Motor neuron (in vitro differentiated cells): ENCODE measurements at places on chromosomes 16 and 17.

- no peak for ATAC-seq
Measured at GRCh38 chr17:45836047-45837044, 8.3 kb upstream of the SPPL2C start.

DNA sequence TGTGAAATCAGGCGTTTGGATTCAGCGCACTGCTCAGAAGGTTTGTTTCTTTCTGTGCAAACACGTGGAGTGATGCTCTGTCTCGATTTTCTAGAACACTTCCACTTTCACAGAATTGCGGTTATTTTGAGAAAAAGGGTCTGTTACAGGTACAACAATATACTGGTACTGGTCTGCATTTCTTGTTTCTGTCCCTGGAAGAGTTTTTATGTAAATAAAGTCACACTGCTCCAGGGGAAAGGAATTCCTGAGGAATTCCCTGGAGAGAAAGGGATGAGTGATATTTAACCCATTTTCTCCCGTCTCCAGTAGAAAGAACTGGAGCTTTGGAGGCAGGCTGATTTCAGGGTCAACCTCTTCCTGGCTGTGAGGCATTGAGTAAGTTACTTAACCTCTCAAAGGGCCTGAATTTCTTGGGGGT is 16.2 kb upstream of the RMI2 start:
- ATAC-seq: peak; percentile 34

- ATAC-seq: no peak
Measured at GRCh38 chr17:62652251-62653001, 25.0 kb downstream of the MRC2 start.

DNA sequence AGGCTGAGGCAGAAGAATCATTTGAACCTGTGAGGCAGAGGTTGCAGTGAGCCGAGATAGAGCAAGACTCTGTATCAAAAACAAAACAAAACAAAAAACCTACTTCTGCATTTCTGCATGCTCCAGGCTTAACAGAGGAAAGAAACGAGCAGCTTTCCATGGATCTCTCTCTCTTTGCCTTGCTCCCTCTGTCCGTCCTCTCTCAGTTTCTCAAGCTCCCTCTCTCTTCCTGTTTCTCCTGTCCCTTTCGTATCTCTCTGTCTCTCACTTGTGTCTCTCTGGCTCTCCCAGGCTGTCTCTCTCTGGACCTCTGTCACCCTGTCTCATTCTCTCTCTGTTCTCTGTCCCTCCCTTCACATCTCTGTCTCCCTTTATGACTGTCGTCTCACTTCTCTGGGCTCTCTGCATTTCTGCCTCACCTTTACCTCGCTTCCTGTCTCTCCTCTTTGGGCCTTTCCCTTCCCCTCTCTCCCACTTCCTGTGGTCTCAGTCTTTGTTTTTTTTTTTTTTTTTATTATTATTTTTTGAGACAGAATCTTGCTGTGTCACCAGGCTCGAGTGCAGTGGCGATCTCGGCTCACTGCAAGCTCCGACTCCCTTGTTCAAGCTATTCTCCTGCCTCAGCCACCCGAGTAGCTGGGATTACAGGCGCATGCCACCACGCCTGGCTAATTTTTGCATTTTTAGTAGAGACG is 4.1 kb upstream of the PITPNA start:
- no peak for ATAC-seq

- ATAC-seq: no peak
Measured at GRCh38 chr17:45867702-45868101, 23.0 kb downstream of the SPPL2C start.

- no peak for ATAC-seq
Measured at GRCh38 chr16:2810651-2811050, 6.4 kb upstream of the PRSS21 start.

DNA sequence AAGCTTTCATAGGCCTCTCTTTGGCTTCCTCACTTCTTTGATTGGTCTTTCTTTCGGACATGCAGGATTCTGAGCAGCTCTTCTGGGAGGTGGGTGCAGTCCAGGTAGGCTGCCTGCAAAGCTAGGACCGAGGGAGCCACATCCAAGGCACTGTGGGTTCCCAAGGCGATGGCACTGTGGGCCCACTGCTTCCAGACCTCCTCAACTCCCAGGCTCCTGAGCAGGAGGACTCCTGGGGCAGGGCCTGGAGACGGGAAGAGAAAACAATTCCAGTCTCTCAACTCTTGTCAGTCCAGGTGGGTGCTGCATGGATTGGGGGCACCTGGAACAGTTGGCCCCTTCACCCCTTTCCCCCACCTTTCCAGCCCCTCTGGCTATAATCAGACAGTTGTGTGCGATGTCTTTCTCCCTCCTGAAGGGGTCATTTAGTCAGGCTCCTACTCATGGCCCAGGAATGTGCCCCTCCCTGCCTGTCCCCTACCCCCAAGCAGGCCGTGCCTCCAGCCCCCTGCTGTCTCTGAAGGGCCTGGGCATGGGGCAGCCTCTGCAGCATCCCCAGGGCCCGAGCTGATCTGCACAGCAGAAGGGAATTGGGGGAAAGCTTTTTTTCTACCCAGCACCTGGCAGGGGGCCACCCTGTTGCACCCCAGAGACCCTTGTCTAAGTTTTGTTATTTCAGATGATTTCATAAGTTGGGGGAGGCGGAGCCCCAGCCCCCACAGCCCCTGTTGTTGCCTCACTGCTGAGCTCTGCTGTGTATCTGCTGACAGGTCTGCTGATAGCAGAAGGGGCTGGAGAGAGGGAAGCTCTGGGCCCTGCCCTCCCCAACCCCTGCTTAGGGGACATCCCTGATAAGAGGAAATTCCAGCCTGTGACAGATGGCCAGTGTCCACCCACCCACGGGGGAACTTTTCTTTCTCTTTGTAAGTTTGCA is 330.3 kb downstream of the SEC14L1 start:
- ATAC-seq: peak; percentile 17

GRCh38 chr17:73017658-73018057 is 74.8 kb downstream of the SLC39A11 start:
- ATAC-seq: peak; percentile 95

DNA sequence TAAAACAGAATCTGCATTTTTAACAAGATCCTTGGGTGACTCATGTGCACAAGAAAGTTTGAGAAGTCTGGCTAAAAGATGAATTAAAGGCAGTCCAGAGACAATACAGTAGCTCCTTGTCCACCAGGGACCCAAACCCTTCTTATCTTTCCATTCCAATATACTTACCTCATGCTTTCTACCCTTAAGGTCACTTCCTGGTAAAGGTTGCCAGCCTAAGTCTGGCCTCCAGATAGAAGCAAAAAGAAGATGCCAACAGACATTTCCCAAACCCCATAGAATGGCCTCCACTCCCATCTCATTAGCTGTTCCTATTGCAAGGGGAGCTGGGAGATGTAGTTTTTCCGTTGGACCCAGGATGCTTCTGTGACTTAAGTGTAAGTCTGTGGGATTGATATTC is 101.4 kb upstream of the XYLT1 start:
- ATAC-seq: no peak

GRCh38 chr16:85850344-85850880 is 48.5 kb upstream of the IRF8 start:
- ATAC-seq: no peak

- peak; percentile 71 for ATAC-seq
Measured at GRCh38 chr16:67917140-67917851, 14.4 kb downstream of the CTRL start.

DNA sequence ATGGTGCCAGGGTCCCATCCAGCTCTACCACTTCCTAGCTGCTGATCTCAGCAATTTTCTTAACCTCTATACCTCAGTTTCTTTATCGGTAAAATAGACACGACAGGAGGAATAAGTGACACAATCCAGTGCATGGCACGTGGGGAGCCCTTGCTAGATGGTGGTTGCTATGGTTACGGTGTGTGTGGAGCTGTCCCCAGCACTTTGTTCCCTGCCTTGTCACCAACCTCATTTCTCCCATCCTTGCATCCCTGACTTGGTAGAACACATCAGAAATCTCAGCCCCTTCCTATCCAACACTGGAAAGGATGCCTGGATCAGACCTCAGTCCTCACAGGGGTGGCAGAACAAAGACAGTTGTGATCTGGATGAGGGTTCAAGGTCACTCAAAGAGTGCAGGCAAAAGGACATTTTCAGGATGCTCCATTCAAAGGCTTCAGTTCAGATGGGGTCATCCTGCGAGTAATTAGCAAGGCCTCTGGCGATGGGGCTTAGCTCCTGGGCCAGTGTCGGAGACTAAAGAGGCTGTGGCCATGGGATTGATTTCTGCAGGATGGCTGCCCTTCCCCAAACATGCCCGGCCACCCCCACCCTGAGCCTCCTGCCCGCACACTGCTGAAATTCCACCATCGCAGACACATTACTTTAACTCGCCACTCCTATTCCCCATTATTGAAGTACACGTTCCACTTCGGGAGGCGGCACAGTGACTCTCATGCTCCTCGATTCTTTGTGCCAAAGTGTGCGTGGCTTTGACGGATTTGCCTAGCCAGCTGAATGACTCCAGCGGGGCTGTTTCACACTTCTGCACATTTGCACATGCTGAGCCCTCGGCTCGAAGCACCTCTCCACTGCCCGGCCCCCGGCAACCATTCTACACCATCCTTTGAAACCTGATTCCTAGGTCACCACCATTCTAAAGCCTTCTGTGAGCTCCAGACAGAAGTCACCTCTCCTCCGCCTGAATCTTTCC is 40.3 kb downstream of the WNT3 start:
- peak; percentile 84 for ATAC-seq

DNA sequence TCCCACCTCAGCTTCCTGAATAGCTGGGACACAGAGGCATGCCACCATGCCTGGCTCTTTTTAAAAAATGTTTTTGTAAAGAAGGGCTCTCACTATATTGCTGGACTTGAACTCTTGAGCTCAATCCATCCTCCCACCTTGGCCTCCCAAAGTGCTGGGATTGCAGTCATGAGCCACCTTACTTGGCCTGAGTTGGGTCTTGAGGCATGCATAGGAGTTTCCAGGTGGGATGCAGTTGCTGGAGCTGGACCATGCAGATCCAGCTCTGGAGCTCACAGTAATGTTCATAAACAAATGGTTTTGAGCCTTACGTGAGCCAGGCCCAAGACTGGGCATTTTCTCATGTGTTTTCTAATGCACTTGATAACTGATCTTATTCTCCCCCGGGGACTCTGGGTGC is 22.9 kb downstream of the RBFOX3 start:
- no peak for ATAC-seq

DNA sequence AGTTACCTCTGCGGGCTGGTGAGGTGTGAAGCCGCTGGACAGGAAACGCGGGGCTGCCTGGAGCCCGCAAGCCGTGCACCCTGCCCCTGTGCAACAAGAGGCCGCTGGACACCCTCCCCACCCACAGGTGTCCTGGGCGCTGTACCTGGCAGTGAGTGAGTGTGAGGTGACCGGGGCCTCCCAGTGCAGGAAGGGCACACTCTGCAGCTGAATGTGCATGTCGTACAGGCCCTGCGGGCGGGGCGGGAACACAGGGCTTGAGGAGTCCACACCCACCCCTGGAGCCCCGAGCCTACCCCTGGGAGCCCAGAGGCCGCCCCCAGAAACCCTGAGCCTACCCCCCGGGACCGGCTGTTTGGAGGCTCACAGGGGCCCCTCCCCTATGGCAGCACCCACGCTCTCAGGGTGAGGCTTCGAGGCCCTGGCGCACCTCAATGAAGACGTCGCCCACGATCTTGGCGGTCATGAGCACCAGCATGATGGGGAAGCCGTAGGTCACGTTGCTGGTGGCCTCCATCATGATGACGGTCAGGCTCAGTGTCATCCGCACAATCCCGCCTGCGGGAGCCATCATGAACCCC is 4.3 kb upstream of the CCDC154 start:
- no peak for ATAC-seq

DNA sequence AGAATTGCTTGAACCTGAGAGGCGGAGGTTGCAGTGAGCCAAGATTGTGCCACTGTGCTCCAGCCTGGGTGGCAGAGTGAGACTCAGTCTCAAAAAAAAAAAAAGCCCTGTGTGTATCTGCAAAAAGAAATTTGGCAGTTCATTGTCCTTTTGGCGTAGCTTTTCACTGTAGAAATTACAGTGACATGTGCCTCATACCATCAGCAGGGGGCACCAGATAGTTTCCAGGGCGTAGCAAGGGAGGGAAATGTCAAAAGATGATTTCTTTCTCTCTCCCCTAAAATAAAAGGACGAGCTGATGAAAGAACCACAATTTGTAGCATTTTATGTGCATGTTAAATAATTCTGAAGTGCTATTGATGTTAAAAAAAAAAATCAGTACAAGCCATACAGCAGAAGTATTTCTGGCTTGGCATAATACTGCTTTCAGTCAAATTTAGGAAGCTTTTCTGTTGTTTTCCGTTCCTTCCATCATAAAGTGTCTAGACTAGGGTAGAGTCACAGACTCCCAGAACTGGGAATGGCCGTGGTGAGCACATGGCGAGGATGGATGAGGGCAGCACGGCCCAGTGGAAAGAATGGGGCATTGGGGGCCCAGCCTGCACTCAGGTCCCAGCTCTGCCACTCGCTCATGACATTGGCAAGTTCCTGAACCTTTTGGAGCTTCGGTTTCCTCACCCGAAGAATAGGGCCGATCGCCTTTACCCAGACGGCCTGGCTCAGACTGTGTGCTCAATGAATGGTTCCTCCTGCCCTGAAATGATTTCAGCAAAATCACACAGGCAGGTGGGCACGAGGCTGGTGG is 59.8 kb upstream of the RPH3AL start:
- ATAC-seq: no peak

DNA sequence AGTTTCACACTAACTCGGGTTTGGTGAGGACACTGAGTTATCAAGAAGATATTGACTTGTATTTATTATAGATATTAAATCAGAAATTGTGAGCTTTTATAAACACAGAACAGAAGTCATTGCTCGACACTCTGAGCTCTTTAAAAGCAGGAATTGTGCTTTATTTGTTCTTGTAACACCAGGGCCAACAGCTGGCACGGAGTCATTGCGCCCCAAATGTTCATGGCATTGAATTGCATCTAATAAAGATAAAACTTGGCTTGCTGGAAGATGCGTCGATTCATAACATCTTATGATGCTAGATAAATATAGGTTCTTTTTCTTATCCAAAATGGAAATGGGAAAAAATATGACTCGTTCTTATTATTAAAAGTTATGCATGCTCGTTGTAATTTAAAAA is 11.8 kb upstream of the MLYCD start:
- ATAC-seq: peak; percentile 25

- ATAC-seq: no peak
Measured at GRCh38 chr17:42904110-42904469, 3.5 kb downstream of the G6PC1 start.

DNA sequence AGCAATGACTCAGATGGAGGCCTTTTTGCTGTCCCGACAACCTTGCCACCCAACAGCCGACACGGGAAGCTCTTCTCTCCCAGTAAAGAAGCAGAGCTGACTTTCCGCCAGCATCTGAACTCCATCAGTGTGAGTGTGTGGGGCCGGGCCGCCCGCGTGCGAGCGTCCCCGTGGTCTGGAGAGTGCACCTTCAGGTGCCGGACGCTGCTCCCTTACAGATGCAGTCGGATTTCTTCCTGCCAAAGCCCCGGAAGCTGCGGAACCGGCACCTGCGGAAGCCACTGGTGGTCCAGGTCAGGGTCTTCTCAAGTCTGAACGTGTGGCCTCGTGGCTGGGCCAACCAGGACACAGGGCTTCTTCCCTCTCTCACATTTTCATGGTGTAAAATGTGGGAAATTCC is 15.5 kb upstream of the JPT2 start:
- no peak for ATAC-seq

DNA sequence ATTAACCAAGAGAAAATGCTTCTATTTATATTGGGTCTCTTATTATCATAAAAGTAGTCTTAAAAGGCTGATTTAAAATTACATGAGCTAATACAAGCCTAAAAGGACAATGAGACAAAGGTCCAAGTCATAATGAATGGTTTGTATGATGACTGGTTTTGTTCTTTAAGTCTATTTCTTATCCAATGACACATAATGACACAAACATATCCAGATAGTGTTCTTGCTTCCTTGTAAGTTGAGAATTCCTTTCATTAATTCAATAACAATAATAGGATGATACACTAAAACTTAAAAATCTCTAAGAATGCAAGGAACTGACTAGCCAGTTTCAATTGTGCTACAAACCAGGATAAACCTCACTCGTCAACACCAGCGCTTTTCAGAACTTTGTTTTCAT is 244.1 kb downstream of the CEP112 start:
- ATAC-seq: no peak
